ENCODE measurements at places on chromosomes 1 and 21.
A peak's percentile ranks its signal among the peaks of the same experiment; 100 is the strongest.

- DNase-seq = no peak
Measured at GRCh38 chr1:76867342-76868130, at the start of gene ST6GALNAC5. Gene ST6GALNAC5 (plus strand): TSS chr1:76867480.

GRCh38 chr1:58746757-58747156 lies 37.1 kb downstream of the JUN start:
- DNase-seq = no peak

DNA sequence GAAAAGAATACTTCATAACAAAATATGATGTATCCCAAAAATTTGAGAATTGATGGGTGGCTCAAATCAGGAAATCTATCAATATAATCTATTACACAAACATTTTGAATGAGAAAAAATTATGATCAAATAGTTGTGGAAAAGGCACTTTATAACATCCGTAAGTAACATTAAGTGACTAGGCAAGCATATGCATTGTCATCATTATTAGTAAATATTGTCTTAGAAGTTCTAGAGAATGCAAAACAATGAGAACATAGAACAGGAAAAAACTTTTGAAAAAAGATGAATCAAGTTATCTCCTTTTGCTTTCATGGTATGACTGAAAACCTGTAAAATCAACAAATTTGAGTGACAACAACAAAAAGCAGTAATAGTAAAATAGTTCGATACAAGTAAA lies 42.9 kb downstream of the VCAM1 start:
- no peak for DNase-seq

DNA sequence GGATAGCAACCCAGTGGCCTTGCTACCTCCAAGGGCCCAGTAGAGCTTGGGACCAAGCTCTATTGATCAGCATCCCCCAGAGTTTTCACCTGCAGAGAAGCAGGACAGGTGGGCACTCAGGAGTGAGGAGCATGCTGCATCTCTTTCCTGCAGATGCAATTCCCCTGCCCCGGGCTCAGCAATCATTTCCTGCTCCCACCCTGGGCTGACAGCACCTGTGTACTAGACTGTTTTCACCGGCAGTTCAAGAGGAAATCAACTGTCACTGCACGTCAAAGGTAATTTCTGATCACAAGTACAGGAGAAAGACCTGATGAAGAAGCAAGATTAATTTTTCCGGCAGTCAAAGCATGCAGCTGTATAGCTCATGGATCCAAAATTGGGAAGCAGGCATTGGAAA lies 8.8 kb upstream of the NT5C1A start:
- DNase-seq = no peak

- no peak for DNase-seq
Measured at GRCh38 chr1:1437904-1438376, 2.5 kb downstream of the VWA1 start.

DNA sequence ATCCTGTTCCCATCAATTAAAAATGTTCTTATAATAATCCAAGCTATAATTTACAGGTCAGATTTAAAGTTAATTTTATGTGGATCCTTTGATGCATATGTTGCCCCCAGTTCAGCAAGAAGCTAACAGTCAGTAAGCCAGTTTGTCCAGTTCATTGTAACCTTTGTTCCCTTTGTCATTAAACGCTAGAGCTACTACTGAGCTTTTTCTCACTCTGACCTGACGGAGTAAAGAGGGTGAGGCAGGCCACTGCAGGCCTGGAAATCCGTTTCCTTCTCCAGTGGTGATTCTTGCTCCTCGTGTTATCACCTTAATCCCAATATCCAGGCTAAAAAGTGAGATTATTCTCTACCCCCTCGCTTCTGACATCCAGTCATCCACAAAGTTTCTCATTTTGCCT lies 10.2 kb downstream of the YBX1 start:
- DNase-seq = no peak

- DNase-seq = no peak
Measured at GRCh38 chr1:188433425-188433824, 1604.7 kb downstream of the PLA2G4A start.

DNA sequence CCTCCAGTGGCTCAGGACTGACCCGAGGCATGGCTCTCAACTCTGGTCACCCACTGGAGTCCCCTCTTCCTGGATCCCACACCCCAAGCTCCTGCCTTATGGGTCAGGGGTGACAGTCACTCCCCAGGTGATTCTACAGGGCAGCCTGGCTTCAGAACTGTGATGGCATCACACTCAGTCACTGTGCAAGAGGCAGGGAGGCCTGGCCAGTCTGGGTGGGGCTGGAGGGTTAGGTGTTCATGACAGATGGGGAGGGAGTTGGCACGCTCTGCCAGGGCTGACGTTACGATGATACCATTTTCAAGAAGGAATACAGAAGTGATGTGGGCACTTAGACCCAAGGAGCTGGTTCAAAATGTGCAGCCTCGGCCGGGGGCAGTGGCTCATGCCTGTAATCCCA lies 25.2 kb upstream of the ABCG1 start:
- DNase-seq = no peak

GRCh38 chr1:15939181-15940109 lies 36.5 kb downstream of the ZBTB17 start:
- no peak for DNase-seq

DNA sequence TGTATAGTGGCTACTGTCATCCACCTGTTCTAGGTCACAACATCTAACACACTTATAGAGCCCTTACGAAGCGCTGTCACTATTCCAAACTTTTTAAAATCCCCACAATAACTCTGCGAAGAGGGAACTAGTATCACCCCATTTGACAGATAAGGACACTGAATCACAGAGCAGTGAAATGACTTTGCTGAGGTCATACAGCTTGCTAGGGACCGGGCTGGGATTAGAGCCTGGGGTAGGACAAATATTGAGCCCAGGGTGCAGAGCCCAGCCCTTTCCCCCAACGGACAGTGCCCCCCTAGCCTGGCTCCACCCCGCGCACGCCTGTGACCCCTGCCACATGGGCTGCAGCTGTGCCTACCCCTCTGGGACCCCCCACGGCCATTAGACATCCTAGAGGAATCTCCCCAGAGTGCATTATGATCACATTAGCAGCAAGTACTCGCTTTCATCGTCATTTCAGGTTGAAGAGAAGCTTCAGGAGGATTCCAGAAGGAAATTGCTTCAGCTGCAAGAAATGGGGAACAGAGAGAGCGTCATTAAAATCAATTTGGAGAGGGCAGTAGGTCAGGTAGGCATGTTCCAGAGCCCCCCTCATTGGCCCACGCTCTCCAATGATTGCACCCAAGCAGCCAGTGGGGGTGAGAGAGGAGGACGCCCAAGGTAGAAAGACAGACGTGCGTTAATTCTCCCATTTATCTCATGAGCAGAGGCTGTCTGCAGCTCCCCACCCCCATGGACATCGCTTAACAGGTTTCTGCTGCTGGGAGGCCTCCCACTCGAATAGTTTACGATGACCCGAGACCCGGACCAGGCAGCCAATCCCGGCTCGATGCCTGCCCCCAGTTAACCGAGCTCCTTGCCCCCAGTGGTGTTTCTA lies 77.2 kb downstream of the FHAD1 start:
- DNase-seq = no peak

DNA sequence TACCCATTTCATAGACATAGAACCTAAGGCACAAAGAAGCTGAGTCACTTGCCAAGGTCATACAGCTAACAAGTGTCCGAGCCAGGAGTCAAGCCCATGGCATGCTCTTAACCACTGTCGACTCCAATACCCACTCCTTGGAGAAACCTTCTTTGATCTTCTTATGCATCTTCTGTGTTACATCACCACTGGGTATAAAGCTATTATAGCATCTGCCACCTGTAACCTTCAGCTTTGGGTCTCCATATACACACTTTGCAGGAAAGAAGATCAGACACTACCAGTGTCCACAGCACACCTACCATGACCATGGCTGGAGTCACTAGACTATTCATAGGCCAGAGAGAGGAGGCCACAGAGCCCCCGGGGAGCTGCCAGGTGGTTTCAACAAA lies 29.1 kb downstream of the GPA33 start:
- DNase-seq = no peak

DNA sequence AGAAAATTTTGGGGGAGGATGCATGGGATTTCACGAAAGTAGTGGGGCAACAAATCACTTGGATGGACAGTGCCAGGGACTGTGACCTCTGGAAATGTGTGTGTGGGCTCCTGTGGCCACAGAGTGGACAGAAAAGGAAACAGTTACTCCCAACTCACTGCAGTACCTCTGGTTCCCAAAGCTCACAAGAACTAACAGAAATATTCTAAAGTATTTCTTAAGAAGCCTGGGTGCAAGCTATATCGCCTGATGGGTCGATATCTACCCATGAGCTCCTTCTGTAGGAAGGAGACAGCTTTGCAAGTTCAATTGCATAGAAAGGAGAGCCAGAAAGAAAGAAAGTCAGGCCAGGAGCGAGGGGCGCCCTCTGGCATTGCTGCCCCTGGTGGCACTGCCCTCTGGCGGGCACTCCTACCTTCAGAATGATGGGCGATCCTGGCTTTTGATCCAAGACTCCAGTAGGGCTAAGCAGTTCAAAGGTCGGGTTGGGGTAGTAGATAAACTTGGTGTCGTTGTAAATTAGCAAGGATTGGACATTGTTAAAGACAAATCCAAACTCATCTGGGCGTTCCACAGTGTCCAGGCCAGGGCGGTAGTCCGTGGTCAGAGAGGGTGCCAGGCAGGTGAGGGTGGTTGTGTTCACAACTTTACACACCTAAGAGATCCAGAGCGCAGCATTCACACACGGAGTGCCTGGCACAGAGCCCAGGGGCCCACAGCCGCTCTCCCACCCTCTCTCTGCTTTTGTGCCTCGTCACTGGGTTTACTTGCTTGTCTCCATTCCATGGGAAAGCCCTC lies 134.7 kb upstream of the CD34 start:
- no peak for DNase-seq

- DNase-seq = no peak
Measured at GRCh38 chr21:19123525-19123924, 719.9 kb upstream of the TMPRSS15 start.

GRCh38 chr1:200550367-200550766 lies 70.2 kb downstream of the KIF14 start:
- DNase-seq = no peak

- no peak for DNase-seq
Measured at GRCh38 chr21:25494804-25495203, 112.5 kb downstream of the MRPL39 start.

GRCh38 chr1:53686091-53686964 lies 52.6 kb downstream of the GLIS1 start:
- no peak for DNase-seq

DNA sequence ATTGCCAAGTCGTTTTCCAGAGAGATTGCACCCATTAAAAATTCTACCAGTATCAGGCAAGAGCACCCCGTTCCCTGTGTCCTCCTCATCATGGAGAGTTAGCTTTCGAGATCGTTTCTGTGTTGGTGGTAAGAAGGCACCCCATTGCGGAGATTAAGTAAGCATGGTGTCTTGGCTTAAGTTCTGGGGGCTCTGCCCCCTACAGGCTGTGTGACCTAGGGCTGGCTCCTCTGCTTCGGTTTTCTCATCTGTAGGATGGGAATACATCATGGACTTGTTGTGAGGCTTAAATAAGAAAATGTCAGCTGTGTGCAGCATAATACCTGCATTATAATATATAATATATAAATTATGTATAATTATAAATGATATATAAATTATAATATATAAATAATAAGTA lies 36.8 kb upstream of the TENT5C start:
- no peak for DNase-seq

GRCh38 chr1:221099747-221100595 lies 220.7 kb downstream of the HLX start:
- no peak for DNase-seq

GRCh38 chr1:64766429-64766828 lies 21.6 kb downstream of the RAVER2 start:
- no peak for DNase-seq

GRCh38 chr1:205061665-205062069 lies 18.7 kb downstream of the CNTN2 start:
- DNase-seq = peak; percentile 70

- DNase-seq = no peak
Measured at GRCh38 chr21:43721206-43721605, 2.3 kb downstream of the PDXK start.

DNA sequence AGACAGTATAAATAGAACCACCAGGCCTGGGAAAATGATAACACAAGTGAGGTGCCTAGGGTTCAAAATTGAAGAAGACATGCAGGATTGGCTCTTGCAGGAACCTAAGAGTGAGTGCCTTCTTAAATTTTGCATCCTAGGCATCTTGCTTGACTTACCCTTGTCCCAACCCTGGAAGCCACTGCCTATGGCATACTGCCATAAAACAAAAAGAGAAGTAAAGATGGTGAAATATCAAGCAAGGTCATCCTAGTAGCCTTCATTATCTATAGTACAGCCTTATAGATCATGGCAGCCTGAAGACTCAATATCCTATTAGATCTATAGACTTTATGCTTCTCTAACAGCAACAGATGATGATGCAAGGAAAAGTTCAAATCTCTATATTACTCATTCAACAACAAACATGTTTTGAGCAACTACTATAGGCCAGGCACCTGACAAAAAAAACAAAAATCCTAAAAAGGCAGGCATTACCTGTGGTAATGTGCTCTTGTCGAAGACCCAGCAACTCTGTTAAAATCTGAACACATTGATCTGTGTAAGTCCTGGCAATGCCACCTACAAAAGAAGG lies 6.3 kb downstream of the AP4B1 start:
- no peak for DNase-seq

GRCh38 chr1:106038260-106038659 lies 1018.2 kb upstream of the PRMT6 start:
- no peak for DNase-seq

- no peak for DNase-seq
Measured at GRCh38 chr1:182651339-182651724, 33.1 kb downstream of the RGS8 start.

DNA sequence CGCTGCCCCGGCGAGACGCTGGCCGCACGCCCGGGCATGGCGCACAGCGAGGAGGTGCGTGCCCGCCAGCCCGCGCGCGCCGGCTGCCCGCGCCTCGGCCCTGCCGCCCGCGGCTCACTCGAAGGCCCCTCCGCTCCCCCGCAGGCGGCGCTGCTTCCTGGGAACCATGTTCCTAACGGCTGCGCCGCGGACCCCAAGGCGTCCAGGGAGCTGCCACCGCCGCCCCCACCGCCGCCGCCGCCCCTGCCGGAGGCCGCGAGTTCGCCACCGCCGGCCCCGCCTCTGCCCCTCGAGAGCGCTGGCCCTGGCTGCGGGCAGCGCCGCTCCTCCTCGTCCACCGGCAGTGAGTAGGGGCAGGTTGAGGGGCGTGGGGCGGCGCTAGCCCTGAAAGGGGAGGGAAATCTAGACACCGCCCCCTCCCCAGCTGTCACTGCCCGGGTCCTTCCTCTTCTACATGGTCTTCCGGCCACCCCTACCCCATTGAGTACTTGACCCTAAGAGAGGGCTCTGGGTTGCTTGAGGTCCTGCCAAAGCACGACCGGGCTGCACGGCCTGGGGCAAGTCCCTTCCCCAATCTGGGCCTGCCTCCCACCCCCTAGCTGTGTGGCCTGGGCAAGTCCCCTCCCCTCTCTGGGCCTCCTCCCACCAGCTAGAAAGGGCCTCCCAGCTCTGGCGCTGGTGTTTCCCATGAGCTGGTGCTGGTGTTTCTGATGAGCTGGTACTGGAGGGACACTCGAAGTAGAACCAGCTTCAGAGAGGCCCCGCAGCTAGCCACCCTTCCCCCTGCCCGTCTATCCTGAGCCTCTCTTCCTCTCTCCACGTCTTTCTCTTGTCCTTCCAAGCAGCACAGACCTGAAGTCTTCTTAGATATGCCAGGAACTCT lies 17.0 kb downstream of the TNFRSF25 start:
- DNase-seq = no peak
